Urinary bladder (tissue), 4 donors: ENCODE measurements at places on chromosomes 11 and 22. TPM values are rescaled to one million over a fixed set of nuclear protein-coding genes. Genes with fewer than 3 reads are reported as not detected.

SLC1A2 gene
- 17.9 TPM for total RNA-seq

OR52K2 gene
- total RNA-seq, result not detected

DAGLA gene
- 1.8 TPM for total RNA-seq

TMEM184B gene
- total RNA-seq, result 24.8 TPM

LGALS12 gene
- 0.48 TPM for total RNA-seq

KIF18A gene
- total RNA-seq, result 17.8 TPM

CFAP300 gene
- 5.9 TPM for total RNA-seq

C11orf71 gene
- 5.7 TPM for total RNA-seq

LRP4 gene
- total RNA-seq, result 8.1 TPM

GLYAT gene
- total RNA-seq, result not detected

CYP2D6 gene
- 0.48 TPM for total RNA-seq

UVRAG gene
- 36.6 TPM for total RNA-seq

MAP6 gene
- total RNA-seq, result 5.6 TPM

ABCG4 gene
- total RNA-seq, result 0.95 TPM

PNPLA5 gene
- total RNA-seq, result not detected

THRSP gene
- 0.48 TPM for total RNA-seq
